Cortex of kidney (tissue), 1 donor: ENCODE measurements at places on chromosomes 12 and 14.

DNA sequence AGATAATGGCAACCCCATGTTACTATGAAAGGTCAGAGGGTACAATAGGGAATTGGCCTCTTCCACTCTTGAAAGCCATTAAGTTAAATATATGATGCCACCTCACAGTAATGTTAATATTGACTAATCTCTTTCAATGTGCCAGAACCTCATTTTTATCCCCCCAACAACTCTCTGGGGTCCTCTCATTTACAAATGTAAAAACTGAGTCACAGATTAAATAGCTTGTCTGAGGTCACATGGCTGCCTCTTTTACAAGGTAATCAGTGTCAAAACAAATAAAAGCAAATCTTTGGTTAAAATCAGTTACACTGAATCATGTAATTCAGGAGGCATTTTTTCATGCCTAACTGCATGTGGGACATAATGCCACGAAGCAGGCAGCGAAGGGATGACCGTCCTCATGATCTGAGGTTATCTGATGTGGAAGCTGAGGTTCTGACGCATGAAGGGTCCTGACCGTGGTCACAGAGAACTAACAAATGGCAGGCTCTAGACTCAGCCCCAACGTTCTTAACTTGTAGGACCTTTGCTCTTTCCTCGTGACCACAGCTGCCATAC, 78.5 kb downstream of the PTPN21 start:
- no peak for DNase-seq

DNA sequence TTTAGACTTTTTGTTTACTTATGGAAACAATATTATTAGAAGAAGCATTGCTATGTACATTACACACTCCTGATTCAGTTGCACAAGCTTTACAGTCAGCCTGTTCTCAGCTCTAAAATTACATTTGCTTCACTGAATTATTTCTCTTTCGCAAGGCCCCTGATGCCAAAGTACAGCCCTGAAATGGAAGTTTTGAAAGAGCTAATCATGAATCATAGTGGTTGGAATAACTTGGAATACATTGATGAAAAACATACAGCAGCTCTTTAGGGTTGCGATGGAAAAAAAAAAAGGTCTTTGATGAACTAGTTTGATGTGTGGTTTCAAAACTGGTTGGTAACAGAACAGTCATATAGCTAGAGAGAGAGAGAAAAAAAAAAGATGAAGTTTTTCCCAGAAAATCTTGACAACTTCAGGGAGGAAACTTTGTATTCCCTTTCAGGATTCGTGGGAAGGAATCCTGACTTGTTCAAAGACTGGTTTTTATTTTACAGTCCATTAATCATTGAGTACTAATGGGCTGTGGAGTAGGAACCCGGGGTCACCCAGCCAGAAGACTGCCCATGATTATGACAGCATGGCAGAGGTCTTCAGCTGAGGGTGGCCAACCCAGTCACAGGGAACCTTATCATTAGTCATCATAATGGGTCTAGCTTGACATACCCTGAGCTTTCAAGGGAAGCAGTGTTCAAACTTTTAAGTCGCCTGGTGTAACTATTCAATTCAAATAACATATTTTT, 460.1 kb downstream of the NAV3 start:
- DNase-seq: no peak

DNA sequence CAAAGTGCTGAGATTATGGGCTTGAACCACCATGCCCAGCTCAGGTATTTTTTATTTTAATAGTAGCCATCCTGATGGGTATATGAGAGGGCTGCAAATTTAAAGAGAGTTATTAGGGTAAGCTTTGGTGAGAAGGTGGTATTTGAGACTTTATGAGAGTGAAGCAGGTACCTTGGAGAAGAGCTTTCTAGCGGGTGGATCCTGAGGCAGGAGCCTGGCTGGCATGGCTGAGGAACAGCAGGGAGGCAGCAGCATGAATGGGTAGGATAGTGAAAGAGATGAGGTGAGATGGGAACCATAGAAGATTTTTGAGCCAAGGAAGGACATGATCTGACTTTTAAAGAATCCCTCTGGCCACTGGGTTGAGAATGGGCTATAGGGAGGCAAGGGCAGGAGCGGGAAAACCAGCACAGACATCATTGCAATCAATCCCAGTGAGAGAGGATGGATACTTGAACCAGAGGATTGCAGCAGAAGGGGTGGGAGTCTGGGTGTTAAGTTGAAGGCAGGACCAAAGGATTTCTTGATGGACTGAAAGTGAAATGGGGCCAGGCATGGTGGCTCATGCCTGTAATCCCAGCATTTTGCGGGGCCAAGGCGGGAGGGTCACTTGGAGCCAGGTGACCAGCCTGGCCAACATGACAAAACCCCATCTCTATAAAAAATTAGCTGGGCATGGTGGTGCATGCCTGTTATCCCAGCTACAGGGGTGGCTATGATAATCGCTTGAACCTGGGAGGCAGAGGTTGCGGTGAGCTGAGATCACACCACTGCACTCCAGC, 5.7 kb downstream of the SVOP start:
- no peak for DNase-seq

GRCh38 chr14:105311838-105312237, 2.7 kb upstream of the PACS2 start:
- DNase-seq: no peak

DNA sequence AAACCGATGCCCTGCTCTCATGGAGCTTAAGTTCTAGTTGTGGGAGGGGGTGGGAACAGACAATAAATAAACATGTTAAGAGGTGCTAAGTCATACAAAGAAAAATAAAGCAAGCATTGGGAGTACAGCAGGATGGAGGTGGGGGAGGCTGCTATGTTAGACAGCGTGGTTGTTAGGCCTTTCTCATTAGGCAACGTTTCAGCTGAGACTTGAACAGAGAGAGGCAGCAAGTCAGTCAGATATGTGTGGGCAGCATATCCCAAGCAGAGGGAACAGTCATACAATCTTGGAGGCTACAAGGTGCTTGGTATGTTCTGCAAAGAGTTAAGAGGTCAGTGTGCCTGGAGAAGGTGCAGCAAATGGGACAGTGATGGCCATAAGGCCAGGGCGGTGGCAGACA, 97.7 kb upstream of the CCDC196 start:
- no peak for DNase-seq

- DNase-seq: no peak
Observed at GRCh38 chr12:851343-851742, 98.2 kb downstream of the RAD52 start.

- DNase-seq: no peak
Observed at GRCh38 chr12:65372574-65372973, 94.1 kb downstream of the MSRB3 start.

DNA sequence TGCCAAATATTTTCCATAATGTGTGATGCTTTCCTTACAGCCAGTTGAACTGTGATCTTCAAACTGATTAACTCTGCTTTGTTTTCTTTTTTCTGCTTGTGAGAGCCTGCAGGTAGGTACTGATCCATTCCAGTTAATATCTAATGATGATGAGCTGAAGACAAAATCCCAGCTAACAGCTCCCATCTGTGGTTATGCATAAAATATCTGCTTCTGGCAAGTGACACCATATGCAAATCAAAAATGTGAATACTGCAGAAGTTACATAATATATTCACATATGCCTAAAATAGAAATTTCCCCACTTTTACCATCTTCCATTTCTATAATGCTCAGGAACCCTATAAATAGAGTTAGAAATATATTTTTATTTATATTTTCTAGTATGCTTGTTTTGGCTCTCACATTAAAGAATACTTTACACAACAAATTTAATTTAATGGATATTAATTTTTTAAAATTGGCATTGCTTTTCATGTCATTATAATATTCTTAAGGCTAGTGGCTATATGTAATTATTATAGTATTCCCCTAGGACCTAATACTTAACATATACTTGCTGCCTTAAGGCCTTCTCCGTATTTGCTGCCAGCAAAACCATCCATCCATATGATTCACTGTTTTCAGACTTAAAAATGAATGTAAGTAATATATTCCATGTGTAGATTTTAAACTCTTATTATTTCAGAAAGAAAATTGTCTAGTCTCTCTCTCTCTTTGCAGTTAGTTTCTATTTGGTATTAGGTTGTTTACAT, 83.8 kb downstream of the CCER1 start:
- no peak for DNase-seq

GRCh38 chr14:61517911-61518384, 177.4 kb upstream of the HIF1A start:
- no peak for DNase-seq

- DNase-seq: no peak
Observed at GRCh38 chr12:106586803-106587684, 4.2 kb downstream of the RFX4 start.

- DNase-seq: no peak
Observed at GRCh38 chr12:124910561-124911478, 3.6 kb downstream of the UBC start.

- no peak for DNase-seq
Observed at GRCh38 chr12:108566452-108566851, 4.1 kb downstream of the ISCU start.

DNA sequence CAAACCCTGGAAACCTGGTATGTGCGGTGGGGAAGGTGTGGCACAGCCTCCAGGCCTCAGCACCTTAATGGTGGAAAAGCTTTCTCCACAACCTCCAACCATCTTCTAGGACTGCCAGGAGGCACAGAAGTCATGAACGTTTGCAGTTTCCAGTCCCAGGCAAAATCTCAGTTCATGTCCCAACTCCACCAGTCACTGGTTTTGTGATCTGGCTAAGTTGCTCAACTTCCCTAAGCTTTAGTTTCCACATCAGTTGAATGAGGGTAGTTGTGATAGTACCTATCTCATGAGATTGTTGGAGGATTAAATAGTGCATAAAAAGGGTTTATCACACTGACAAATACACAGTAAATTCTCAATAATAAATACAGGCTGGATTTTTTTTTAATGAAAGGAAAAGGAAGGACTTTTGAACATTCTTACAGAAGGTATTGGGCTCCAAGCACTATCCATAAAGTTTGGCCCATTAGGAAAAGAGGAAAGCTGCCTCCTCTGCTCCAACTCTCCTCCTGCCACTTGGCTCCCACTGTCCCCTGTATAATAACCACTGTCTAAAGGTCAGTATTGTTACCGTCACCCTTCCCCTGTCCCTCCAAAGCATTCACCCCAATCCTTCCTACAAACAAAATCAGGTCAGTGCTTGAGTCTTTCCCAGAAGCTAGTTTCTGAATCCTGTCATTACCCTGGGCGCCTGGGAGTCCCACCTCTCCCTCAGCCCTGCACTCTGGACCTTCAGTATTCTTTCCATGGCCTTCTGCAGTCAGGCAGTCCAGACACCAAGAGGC, 6.3 kb downstream of the PCK2 start:
- no peak for DNase-seq

- no peak for DNase-seq
Observed at GRCh38 chr14:71621980-71622605, 310.1 kb upstream of the RGS6 start.

DNA sequence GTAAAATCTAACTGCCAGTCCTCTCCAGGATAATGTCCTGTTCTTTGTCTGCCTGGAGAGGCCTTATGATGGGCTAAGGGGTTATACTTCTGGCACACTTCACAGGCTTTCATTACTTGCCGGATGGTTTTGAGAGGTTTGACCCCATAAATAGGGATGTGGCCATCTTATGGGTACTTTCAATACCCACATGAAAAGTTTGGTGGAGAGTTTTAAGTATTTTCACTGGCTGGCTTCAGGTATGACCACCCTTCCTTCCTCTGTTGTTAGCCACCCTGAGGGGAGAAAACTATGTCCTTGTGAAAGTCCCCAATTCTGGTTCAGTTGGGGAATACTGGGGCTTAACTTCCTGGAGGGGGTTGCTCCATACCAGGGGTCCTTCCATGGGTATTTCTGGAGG, 54.8 kb downstream of the ASCL4 start:
- DNase-seq: no peak

DNA sequence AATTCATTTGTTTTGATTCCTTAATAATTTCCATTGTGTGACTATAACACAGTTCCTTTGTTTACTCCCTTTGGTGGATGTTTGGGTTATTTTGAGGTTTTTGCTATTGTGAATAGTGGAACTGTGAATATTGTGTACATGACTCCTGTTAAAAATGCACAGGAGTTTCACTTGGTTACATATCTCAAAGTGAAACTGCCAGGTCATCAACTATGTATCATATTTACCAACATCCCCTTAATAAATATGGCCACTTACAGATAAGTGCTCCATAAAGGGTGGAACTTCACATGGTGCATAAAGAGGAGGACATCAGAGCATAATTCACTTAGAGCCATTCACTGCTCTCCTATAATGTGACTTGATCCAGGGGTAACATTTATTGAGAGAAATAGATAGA, 328.9 kb downstream of the SEC23A start:
- no peak for DNase-seq

DNA sequence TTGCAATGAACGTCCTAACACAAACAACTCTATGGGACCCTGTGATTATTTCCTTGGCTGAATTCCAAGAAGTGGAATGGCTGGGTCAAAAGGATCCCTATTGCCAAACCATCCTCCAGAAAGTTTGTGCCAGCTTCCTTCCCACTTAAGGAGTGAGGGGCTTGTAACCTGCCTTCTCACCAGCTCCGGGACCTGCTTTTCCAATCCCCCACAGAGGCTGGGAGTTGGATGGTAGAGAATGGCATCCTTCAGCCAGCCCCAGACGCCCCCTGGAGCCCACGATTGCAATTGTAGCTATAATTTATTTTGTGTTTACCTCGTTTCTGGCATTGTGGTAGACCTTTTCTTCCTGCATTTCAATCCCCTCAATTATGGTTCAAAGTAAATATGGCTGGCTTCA, 9.7 kb upstream of the ZDHHC22 start:
- no peak for DNase-seq

DNA sequence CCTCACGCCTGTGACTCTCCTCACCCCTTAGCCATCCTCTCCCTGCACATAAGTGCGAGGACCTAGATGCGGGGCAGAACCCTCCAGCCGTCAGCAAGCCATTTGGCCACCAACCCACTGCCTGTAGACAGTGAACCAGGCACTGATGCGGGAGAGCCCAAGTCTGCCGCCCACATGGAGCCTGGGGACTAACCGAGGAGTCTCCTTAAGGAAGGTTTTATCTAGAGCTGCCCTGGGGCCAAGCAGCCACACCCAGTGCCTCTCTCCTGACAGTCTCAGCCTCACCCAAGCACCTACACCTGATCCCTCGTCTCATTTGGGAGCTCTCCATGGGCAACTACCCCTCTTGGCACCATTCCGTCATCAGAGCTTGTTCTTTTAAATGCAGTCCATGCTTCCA, 72.7 kb downstream of the CHGA start:
- no peak for DNase-seq

- DNase-seq: no peak
Observed at GRCh38 chr12:76244300-76244699, 103.9 kb downstream of the BBS10 start.

GRCh38 chr12:123843912-123844748, 82.0 kb downstream of the DNAH10 start:
- DNase-seq: no peak

GRCh38 chr12:80565271-80565670, 121.2 kb downstream of the PTPRQ start:
- DNase-seq: no peak

DNA sequence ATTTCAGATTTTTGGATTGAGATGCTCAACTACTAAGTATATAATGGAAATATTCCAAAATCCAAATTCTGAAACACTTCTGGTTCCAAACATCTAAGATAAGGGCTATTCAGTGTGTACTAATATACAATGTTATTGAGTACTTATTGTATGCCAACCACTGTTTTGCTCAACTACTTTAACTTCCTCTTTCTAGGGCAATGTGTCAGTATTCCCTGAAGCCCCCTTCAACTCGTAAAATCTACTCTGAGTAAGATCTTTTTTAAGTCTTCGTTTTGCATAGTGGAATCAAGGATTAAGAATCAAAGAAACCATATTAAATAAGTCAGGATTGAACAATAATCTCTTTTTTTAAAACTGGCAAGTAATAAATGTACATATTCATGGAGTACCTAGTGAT, 45.5 kb downstream of the SPATA7 start:
- DNase-seq: no peak
